SJCRH30 (cell line): ENCODE measurements at places on chromosomes 6 and 20. TPM values are rescaled to one million over a fixed set of nuclear protein-coding genes. Genes with fewer than 3 reads are reported as not detected.

The EYS gene
- total RNA-seq, result not detected in 2 replicates

The RNF144B gene
- 0.05 and 0.20 TPM in 2 replicates for total RNA-seq

- DNase-seq, result no peak
These were observed 3.9 kb downstream of the ROMO1 start for GRCh38 chr20:35702824-35703695.

DNA sequence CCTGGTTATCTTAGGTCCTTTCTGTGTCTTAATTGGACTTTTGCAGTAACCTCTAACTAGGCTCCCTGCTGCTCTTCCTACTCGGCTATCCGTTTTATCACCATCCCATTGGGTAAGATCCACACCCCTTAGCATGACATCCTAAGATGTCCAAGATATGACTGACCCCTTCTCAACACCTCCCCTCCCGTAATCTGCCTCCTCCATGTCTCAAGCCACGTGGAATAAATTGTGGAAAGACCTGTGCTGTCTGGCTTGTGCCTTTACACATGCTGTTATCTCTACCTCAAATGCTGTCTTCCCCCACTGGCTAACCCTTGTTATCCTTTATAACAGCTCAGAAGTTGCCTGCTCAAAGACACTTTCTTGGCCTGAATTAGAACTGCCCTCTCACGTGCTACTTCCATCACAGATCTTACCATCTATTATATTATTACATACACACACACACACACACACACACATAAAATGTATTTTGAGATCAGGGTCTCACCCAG is 26.5 kb downstream of the EIF2S2 start:
- no peak for DNase-seq

DNA sequence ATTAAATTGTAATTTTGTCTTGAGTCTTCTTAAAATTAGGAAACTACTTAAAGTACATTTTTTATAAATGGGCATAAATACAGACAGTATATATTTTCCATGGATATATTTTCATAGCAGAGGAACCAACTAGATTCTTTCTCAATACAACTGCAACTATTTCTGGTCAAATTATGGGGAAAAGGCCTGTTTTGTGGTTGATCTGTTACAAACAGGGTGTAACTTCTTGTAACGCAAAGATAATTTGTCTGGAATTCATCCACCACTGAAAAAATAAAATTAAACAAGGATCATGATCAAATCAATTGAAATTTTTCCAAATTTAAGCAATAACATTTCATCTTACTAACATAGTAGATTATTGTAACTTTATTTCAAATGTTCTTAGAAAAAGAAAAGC is 67.2 kb upstream of the RNF146 start:
- no peak for DNase-seq
